M059J (cell line): ENCODE measurements at places on chromosomes 7 and 10. TPM values are rescaled to one million over a fixed set of nuclear protein-coding genes. Genes with fewer than 3 reads are reported as not detected.

POT1 gene
- total RNA-seq = 28.7 and 37.6 TPM in 2 replicates

IL15RA gene
- total RNA-seq = 14.9 and 26.3 TPM in 2 replicates

IFIT1B gene
- total RNA-seq = 0.37 and 0.76 TPM in 2 replicates

WNT8B gene
- total RNA-seq = not detected in 2 replicates

GLI3 gene
- total RNA-seq = 4.4 and 7.6 TPM in 2 replicates

ANKRD30A gene
- not detected in 2 replicates for total RNA-seq

CPA2 gene
- 0.17 and 3.0 TPM in 2 replicates for total RNA-seq

H2BK1 gene
- total RNA-seq = not detected in 2 replicates

PYROXD2 gene
- 0.54 and 1.0 TPM in 2 replicates for total RNA-seq

ATAD1 gene
- total RNA-seq = 21.4 and 40.7 TPM in 2 replicates

LLCFC1 gene
- total RNA-seq = not detected in 2 replicates

FAM200A gene
- total RNA-seq = 8.6 and 13.3 TPM in 2 replicates

NPFFR1 gene
- total RNA-seq = not detected in 2 replicates

UNCX gene
- total RNA-seq = not detected in 2 replicates

CHAT gene
- total RNA-seq = not detected in 2 replicates
